Sigmoid colon (tissue), 7 donors: ENCODE measurements at places on chromosomes 1 and 21. TPM values are rescaled to one million over a fixed set of nuclear protein-coding genes. Genes with fewer than 3 reads are reported as not detected.

ITSN1 gene
- 45.4 TPM for total RNA-seq

NECTIN4 gene
- not detected for total RNA-seq

PPM1J gene
- 1.4 TPM for total RNA-seq

LHX8 gene
- total RNA-seq = not detected

CYP4A11 gene
- not detected for total RNA-seq

AGMAT gene
- total RNA-seq = not detected

HES3 gene
- not detected for total RNA-seq

CCDC190 gene
- total RNA-seq = not detected

POGK gene
- 23.3 TPM for total RNA-seq

TMIGD3 gene
- total RNA-seq = 5.8 TPM
